ENCODE measurements at places on chromosomes 1 and 21.

- DNase-seq, result no peak
These were observed 58.7 kb downstream of the IGSF21 start for GRCh38 chr1:18166341-18166740.

GRCh38 chr1:178052650-178053461, 41.0 kb upstream of the RASAL2 start:
- DNase-seq, result no peak

DNA sequence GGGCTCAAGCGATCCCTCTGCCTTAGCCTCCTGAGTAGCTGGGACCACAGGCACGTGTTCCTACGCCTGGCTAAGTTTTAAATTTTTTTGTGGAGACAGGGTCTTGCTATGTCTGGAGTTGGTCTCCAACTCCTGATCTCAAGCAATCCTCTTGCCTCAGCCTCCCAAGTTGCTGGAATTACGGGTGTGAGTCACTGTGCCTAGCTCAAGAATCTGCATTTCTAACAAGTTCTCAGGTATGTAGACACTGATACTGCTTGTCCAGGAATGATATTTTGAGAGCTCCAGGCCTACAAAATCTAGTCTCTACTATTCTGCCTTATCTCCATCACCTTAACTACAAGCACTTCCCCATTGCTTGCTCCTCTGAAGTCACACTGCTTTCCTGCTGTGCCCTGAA, 22.3 kb downstream of the ANGPTL7 start:
- DNase-seq, result no peak

DNA sequence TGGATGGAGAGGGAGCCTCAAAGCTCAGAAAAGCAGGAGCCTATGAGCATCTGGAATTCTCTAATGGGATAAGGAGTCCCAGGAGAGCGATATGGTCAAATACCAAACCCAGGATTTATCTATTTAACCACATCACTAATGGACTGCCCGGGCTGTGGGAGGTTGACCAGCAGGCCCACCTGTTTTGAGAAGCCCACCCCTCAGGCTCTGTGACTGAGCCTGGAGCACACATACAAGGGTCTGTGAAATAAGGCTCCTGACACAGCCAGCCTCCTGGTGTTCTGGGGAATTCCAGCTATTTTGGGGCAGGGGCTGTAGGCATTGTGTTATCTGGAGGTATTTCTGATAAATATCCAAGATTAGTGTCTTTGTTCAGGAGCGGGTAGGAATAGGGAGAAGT, 132.0 kb upstream of the C1orf21 start:
- no peak for DNase-seq

DNA sequence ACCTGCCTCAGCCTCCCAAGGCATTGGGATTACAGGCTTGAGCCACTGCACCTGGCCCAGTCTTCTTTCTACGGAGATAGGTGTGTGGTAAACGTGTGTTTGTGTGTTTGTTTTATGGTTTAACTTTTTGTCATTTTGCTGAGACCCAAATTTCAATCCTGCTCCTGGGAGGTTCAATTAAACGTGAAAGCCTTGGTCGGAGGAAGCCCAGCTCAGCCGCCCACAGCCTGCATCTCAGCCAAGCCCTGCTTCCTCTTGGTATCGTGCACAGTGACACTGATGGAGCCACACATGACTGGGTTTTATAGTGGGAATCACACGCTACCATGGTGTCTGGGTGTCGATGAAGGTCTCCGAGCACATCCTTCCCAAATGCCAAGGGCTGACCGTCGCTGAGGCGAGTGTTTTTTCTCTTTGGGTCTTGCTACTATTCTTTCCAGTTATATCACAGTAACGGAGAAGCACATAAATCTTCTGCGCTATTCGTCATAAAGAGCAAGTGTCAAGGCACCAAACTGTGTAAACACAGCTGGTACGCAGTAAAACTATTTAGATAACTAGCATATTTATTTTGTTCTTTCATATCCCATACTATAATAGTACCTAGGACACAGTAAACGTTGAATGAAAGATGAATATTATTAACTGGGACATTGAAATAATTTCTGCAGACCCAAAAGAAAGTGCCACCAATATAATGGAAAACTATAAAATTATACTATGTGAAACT, 39.3 kb downstream of the HLCS start:
- DNase-seq, result no peak

GRCh38 chr1:165912638-165913037, 85.2 kb downstream of the UCK2 start:
- no peak for DNase-seq

DNA sequence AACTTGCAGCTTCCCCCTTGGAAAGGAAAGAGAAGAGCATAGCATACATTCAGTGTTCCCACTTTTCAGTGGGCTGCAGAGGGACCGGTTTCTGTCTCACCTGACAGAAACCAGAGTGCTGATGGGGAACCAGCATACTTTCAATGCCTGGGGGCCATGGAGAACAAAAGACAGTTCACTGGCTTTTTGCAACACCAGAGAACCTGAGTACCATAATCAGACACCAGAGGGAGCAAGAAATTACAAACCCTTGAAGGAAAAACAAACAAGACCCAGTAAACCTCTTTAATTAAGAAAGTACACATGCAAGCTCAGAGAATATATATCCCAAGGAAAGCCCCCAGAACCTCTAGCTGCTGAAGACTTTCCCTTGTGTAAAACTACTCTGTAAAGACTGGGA, 51.1 kb downstream of the CSMD2 start:
- DNase-seq, result no peak

DNA sequence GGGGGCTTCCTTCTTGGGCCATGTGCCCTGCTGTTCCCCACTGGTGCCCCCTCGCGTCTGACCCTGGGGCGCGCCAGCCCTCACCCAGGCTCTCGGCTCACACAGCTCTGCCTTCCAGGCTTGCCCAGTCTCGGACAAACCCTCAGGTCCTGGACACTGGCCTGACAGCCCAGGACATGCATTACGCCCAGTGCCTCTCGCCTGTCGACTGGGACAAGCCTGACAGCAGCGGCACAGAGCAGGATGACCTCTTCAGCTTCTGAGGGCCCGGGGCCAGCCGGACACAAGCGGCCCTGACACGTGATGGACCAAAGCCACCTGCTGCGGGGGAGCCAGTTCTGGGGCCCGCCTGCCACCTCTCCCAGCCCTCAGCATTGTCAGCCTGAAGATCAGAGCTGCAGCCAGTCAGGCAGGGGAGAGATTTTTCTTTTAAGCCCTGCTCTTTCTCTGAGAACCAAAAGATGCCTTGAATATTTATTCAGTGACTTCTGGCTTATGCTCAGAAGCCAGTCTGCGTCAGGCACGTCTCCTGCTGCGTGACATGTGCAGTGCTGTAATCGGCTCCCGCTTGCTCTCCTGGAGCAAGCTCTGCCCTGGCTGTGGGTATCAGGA, 23.4 kb downstream of the LDLRAP1 start:
- no peak for DNase-seq

DNA sequence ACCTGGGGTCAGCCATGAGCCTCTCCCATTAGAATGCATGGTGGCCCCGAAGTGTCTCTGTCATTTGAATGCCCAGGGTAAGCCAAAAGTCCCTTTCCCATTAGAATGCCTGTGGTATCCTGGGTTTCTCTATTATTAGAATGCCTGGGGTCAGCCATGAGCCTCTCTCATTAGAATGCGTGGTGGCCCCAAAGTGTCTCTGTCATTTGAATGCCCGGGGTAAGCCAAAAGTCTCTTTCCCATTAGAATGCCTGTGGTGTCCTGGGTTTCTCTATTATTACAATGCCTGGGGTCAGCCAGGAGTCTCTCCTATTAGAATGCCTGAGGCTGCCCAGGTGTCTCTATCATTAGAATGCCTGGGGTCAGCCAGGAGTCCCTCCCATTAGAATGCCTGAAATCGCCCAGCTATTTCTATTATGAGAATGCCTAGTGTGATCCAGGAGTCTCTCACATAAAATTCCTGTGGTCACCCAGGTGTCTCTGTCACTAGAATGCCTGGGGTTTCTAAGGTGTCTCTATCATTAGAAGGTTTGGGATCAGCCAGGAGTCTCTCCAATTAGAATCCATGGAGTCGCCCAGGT, 65.5 kb downstream of the RNF187 start:
- DNase-seq, result no peak

DNA sequence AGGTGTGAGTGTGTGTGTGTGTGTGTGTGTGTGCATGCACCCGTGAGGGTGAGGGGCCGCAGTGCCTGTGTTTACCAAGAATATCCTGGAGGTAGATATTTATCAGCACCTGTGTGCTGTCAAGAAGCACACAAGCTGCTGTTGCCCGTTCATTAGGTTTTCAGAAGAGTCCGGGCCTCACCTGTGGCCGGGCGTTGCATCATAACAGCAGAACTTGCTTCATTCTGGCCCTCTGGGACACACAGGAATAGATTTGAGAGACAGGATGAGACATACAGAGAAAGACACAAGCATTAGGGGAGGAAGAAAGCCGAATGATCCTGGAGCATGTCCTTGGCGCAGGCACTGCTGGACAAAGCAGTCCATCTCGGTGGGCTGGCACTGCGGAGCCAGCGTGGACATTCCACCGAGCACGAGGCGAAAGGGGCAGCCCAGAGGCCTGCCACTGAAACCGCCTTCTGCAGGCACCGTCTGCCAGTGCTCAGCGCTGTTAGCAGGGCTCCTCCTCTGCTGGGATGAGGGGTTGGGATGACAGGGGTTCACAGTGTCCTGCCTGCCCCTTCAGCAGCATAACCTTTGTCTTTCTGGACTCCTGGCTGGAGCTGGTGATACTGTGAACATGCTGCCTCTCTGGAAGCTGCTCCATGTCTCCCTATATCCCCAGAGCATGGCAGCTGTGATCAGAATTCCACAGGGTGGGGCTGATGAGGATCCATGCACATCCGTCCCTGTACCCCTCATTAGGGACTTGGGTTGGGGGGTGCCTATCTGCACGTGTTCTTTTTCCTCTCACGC, 81.1 kb downstream of the PEX14 start:
- DNase-seq, result no peak

- DNase-seq, result no peak
These were observed 119.6 kb downstream of the ATG4C start for GRCh38 chr1:62903522-62903921.

- no peak for DNase-seq
These were observed 202.1 kb downstream of the VAV3 start for GRCh38 chr1:107762751-107763390.

DNA sequence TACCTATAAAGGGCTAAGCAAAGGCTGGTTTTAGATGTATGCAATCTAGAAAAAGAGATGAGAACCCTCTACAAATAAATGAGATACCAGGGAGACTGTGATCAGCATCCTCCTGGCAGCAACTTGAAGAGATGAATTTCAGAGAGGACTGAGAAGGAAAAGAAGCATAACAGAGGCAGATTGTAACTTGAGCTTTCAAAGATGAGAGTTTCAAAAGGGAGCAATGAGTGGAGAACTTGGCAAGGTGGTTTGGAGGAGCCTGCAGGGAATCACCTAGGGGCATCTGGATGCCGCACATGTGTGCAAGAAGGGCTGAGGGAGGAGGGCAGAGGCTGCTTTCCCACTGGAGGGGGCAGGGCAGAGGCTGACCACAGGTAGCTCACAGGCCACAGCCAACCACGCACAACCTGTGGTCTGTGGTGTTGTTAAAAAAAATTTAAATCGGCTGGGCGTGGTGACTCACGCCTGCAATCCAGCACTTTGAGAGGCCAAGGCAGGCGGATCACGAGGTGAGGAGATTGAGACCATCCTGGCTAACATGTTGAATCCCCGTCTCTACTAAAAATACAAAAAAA, 50.2 kb downstream of the PCNX2 start:
- DNase-seq, result no peak
